Lower lobe of right lung (tissue), 2 donors: ENCODE measurements at places on chromosomes 3 and 15. TPM values are rescaled to one million over a fixed set of nuclear protein-coding genes. Genes with fewer than 3 reads are reported as not detected.
A peak's percentile ranks its signal among the peaks of the same experiment; 100 is the strongest.

DNA sequence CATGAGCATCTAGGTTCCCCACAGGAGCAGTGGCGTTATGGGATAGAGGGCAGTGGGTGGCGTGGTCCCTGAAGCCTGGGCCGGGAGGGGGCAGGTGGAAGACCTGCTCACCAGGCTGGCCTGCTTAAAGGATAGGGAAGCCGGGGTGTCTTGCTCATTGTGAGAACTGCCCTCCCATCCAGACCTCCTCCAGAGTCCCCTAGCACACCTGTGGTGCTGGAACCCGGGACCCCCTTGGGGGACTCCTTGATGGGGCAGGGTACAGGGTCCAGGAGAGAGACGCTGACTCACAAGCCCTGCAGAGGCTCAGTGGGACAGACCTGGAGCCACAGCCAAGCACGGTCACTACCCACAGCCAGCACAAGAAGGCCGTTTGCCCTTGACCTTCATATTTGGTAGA, 2.8 kb upstream of the RHCG start:
- peaks cover 7% of the 10 kb centered on the region for H3K4me1 ChIP-seq
- DNase-seq: no peak
- no peaks in the 10 kb centered on the region for H3K36me3 ChIP-seq
- no peak overlapping the region for H3K27ac ChIP-seq
- H3K4me3 ChIP-seq: no peak overlapping the region

- peak overlapping the region; percentile 69 for H3K27ac ChIP-seq
- H3K4me3 ChIP-seq: no peak overlapping the region
- no peaks in the 10 kb centered on the region for H3K27me3 ChIP-seq
- DNase-seq: no peak
- peaks cover 28% of the 10 kb centered on the region for H3K4me1 ChIP-seq
Measured at GRCh38 chr3:159872374-159873109, 116.1 kb upstream of the IL12A start.

- DNase-seq: no peak
- H3K27me3 ChIP-seq: no peaks in the 10 kb centered on the region
- H3K36me3 ChIP-seq: no peaks in the 10 kb centered on the region
- H3K27ac ChIP-seq: no peak overlapping the region
- H3K4me3 ChIP-seq: no peak overlapping the region
- peaks cover 10% of the 10 kb centered on the region for H3K4me1 ChIP-seq
Measured at GRCh38 chr15:92009162-92009561, 155.7 kb downstream of the SLCO3A1 start.

DNA sequence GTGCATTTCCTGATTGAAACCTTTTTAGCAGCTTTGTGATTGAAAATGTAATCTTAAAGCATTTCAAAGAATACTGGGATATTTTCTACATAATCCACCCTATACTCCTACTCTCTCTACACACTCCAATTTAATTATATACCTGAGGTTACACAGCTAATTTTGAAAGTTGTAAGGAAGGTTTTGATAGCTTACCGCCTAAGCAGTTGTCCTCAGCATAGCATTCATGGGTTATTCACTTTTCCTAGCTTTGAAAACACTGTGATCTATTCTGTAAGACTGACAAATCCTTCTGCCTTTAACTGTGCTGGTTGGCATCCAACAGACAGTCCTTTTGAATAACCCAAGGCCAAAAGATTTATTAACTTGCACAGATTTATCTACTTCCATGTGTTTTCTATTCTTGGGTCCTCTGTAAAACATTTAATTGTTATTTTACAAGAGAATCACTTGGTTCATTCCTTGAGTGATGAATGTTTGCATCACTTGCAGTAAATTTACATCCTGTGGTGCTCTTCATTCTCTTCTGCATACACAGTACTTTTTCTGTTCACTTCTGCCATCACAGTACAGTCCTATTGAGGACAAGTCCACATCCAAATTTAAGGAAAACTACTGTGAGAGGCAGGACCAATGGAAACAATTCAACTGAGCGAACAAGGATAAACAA, 44.8 kb downstream of the SERPINI1 start:
- DNase-seq: no peak
- H3K36me3 ChIP-seq: no peaks in the 10 kb centered on the region
- no peaks in the 10 kb centered on the region for H3K27me3 ChIP-seq
- no peak overlapping the region for H3K27ac ChIP-seq
- H3K4me1 ChIP-seq: no peaks in the 10 kb centered on the region
- H3K4me3 ChIP-seq: no peak overlapping the region

TMEM42 gene
- total RNA-seq: 17.4 TPM

- H3K27ac ChIP-seq: no peak overlapping the region
- no peaks in the 10 kb centered on the region for H3K36me3 ChIP-seq
- no peaks in the 10 kb centered on the region for H3K27me3 ChIP-seq
- no peak overlapping the region for H3K4me3 ChIP-seq
- DNase-seq: peak; percentile 73
Measured at GRCh38 chr15:82919231-82919886, 33.2 kb downstream of the HOMER2 start.

- no peaks in the 10 kb centered on the region for H3K36me3 ChIP-seq
- no peak overlapping the region for H3K27ac ChIP-seq
- no peak overlapping the region for H3K4me3 ChIP-seq
- no peaks in the 10 kb centered on the region for H3K27me3 ChIP-seq
- DNase-seq: no peak
Measured at GRCh38 chr3:168714609-168715240, 619.0 kb upstream of the GOLIM4 start.

GRCh38 chr15:88321271-88321670, 64.7 kb upstream of the NTRK3 start:
- H3K36me3 ChIP-seq: no peaks in the 10 kb centered on the region
- H3K4me1 ChIP-seq: no peaks in the 10 kb centered on the region
- H3K27me3 ChIP-seq: no peaks in the 10 kb centered on the region
- no peak overlapping the region for H3K4me3 ChIP-seq
- DNase-seq: no peak
- no peak overlapping the region for H3K27ac ChIP-seq
